ENCODE measurements at places on chromosomes 12 and 14. TPM values are rescaled to one million over a fixed set of nuclear protein-coding genes. Genes with fewer than 3 reads are reported as not detected.

C14orf180 gene
- total RNA-seq = not detected

DNA sequence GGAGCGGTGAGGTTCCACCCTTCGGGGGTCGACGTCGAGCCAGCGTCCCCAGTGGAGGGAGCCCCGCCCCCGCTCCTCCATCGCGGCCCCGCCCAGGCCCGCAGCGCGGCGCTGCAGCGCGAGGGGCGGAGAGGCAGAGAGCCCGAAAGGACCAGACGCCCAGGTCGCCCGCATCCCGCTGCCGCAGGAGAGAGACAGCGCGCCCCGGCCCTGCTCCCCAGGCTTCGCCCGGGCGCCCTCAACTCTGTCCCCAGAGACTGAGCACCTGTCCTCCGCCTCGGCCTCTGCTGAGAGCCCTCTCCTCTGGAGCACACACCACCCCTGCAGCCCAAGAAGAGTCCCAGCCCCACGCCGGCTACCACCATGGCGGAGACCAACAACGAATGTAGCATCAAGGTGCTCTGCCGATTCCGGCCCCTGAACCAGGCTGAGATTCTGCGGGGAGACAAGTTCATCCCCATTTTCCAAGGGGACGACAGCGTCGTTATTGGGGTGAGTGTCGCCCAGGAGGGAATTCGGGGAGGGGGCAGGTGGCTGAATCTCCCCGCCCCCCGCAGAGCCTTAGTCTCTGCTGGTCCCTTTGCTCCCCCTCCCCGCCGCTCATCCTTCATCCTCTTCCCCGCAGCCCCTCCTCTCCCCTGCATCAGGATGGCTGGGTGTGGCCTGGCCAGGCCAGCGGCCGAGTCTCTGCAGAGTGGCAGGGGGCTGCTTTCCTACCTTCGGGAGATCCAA is at the start of gene KIF5A:
TSS of gene KIF5A (plus strand) at position 136 of the 732 bp plus-strand sequence. CDS start at position 364, 228 bp downstream.
- H3K4me1 ChIP-seq = peaks cover 35% of the 10 kb centered on the region
- H3K36me3 ChIP-seq = peaks cover 2% of the 10 kb centered on the region
- H3K27ac ChIP-seq = peak within 1 kb of the TSS; percentile 11
- peaks cover 15% of the 10 kb centered on the region for H3K27me3 ChIP-seq
- H3K4me3 ChIP-seq = peak within 1 kb of the TSS; percentile 75
- peak; percentile 60 for DNase-seq

GRCh38 chr12:124603100-124603541 is 35.7 kb upstream of the NCOR2 start:
- H3K27ac ChIP-seq = no peak overlapping the region
- DNase-seq = no peak
- no peaks in the 10 kb centered on the region for H3K36me3 ChIP-seq
- no peaks in the 10 kb centered on the region for H3K4me1 ChIP-seq

GRCh38 chr12:8970432-8970831 is 18.9 kb upstream of the KLRG1 start:
- no peak overlapping the region for H3K27ac ChIP-seq
- DNase-seq = no peak

DNA sequence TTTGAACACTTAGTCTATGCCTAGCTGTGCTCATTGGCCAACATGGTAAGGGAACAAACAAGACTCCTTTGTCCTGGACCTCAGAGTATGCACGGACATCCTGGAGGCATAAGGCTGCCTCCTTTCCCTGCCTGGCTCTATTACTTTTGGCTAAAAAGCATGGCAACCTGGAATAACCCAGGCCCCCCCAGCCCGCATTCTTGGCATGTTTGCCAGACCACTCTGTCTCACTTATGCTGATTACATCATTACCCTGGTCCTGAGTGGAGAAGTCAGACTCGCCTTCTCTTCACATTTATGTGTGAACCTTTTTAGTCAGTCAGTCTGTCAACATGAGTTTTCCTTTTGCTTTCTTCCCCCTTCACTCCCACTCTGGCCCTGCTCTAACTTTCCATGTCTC is 58.0 kb upstream of the ELK3 start:
- DNase-seq = no peak
- H3K36me3 ChIP-seq = no peaks in the 10 kb centered on the region
- no peak overlapping the region for H3K4me3 ChIP-seq
- no peak overlapping the region for H3K27ac ChIP-seq

DNA sequence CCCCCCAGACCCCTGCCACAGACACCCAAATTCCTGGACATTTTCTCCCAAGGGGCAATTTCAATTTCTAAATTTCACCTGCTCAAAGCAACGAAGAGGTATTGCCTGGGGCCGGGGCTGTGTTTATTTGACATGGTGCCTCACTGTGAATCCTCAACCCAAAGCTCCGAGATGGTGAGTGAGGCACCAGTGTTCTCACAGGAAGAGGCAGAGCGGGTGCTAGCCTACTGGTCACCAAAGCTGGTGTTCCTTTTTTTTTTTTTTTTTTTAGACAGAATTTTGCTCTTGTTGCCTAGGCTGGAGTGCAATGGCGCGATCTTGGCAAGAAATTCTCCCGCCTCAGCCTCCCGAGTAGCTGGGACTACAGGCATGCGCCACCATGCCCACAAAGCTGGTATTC is 14.8 kb upstream of the SH2B3 start:
- H3K36me3 ChIP-seq = no peaks in the 10 kb centered on the region
- no peak overlapping the region for H3K4me3 ChIP-seq
- peaks cover 6% of the 10 kb centered on the region for H3K27me3 ChIP-seq
- DNase-seq = no peak

DNA sequence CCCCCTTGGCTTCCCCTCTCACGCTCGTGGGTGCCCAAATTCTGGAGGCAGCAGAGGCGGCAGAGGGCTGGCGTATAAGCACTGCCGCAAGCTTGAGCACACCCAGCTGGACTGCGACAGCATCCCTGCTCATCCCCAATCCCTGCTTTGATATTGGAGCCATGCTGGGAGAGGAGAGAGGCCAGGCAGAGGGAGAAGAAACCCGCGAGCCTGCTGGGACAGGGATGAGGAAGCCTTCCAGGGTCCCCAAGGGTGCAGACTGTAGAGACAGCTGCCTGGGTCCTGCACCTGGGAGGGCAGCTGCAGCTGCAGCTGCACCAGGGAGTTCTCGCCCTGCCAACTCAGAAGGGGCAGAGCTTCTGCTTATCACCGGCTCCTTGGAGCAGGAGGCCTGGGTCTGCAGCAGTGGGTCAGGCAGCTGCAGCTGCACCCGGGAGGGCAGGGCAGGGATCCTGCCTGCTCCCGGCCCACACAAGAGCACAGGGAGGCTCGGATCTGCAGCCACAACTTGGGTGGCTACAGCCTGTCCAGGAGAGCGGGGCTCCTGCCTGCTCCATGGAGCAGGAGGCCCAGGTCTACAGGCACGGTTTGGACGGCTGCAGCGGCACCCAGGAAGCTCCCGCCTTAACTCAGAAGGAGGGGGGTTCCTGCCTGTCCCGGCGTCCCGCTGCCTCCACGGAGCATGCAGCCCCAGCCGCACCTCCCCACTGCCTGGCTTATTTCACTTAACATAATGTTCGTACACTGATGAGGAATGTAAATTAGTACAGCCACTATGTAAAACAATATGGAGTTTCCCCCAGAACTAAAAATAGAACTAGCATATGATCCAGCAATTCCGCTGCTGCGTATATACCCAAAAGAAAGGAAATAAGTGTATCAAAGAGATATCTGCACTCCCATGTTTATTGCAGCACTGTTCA is 60.4 kb upstream of the SGPP1 start:
- no peaks in the 10 kb centered on the region for H3K4me1 ChIP-seq
- H3K27me3 ChIP-seq = peaks cover 30% of the 10 kb centered on the region
- no peak overlapping the region for H3K4me3 ChIP-seq
- H3K36me3 ChIP-seq = no peaks in the 10 kb centered on the region
- H3K27ac ChIP-seq = no peak overlapping the region

Measured in activated T-helper 1 cell treated with anti-CD3 and anti-CD28 coated beads, Interleukin-12 subunit alpha, Interleukin-12 subunit beta, Interleukin-2, Interleukin-4 antibody, amounts not matched to agents 30 ng/mL and 10 ng/mL and 1 ng/mL, durations not matched to agents 14 hours and 24 hours and 36 hours (primary cell).